ENCODE measurements at places on chromosomes 2 and 18.

GRCh38 chr2:136104977-136105376, 13.0 kb downstream of the CXCR4 start:
- no peak for DNase-seq

- no peak for DNase-seq
Observed at GRCh38 chr2:18171191-18172139, 293.0 kb downstream of the KCNS3 start.

- DNase-seq, result no peak
Observed at GRCh38 chr2:7703543-7704144, 786.4 kb downstream of the RNF144A start.

GRCh38 chr2:81195017-81195773, 890.6 kb upstream of the LRRTM1 start:
- DNase-seq, result no peak

All from RCC 7860 (cell line).